ENCODE measurements at places on chromosomes 12 and 14.

DNA sequence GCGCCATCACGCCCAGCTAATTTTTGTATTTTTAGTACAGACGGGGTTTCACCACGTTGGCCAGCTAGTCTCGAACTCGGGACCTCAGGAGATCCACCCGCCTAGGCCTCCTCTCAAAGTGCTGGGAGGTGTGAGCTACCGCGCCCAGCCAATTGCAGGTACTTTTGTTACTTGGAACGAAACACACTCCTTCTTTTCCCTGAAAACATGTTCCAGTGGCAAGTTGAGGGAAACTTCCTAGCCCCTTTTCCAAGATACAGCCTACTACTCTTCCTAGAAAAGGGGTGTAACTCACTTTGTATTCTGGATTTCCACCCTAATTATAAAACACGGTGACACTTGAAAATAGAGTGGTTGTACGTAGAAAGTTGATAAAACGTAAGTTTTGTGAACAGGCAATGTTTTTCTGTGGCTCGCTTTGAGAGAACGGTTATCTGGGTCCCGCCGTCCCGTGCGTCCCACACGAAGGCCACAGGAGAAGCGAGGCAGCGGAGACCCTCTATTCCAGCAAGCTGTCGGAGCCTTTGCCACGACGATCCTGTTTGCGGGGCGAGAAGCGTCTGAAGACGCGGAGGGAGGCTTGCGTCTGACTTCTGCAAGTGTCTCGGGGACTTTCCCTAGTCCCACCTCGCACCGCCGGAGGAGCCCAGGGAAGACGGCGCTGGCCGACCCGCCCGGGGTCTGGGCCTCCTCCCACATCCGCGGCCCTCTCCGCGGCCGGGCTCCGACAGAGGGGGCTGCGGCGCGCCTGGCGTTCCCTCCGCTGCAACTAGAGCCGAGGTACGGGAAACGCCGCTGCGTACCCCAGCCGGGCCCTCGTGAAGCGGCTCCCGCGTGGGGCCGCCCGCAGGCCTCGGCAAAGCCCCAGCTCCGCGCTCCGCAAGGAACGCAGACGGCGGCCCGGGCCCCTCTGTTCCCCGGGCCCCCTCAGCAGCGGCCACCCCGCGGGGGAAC lies 745 bp downstream of the CDCA4 start:
- DNase-seq: peak; percentile 49

DNA sequence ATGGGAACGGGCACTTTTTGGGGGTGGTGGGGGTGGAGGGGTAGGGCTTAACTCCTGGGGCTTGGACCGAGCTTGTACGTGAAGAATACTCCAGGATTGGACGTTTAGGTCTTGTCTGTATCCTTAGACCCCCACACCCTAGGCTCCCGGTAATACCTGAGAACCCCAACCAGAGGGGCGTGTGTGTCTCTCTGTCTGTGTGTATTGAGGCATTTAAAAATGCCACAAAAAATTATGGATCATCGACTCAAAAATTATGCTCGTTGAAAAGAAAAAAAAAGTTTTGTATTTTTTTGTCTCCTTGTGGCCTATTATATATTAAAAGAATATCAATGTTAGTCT lies 459 bp downstream of the PPFIBP1 start:
- no peak for DNase-seq

- DNase-seq: peak; percentile 31
These were observed 745 bp downstream of the CAND1 start for GRCh38 chr12:67269633-67270573.

- no peak for DNase-seq
These were observed 245.9 kb downstream of the ADAMTS20 start for GRCh38 chr12:43306066-43306465.

DNA sequence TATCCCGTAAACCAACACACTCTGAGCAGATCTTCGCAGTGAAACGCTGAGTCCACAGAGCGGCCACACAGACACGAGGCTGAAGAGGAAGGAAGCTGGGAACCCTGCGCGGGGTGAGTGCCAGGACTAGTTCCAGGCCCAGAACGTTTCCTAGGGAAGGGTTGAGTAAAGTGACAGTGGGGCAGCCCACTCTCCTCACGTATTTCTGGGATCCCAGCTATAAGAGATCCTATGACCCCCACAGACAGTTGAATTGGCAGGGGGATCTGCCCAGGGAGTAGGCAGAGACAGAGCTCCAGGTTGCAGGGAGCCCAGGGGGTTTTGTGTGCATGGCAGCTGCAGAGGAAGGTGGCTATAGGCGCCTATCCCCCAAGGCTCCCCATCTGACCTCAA lies 51.1 kb downstream of the GTF2A1 start:
- no peak for DNase-seq

GRCh38 chr12:48002773-48003218 lies 1.5 kb downstream of the COL2A1 start:
- no peak for DNase-seq

All from progenitor cell of endocrine pancreas (in vitro differentiated cells).